Progenitor cell of endocrine pancreas (in vitro differentiated cells): ENCODE measurements at places on chromosomes 5 and 9. TPM values are rescaled to one million over a fixed set of nuclear protein-coding genes. Genes with fewer than 3 reads are reported as not detected.

CTXN3 gene
- total RNA-seq = not detected in 2 replicates

SMIM33 gene
- not detected in 2 replicates for total RNA-seq

SLC6A3 gene
- total RNA-seq = not detected in 2 replicates

DNA sequence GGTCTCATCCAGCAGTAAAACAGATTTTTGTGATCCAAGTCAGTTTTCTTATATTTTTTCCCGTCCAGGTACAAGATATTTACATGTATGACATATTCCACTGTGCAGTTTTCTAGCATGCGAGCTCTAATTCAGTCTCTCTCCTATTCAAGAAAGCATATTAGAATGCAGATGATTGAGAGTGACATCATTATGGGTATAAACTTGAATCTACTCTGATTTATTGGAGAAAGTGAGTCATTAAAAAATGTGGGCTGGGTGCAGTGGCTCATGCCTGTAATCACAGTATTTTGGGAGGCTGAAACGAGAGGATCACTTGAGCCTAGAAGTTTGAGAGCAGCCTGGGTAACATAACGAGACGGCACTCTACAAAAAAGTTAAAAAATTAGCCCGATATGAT, 6.2 kb downstream of the FER start:
- DNase-seq = no peak
- H3K4me3 ChIP-seq = no peak overlapping the region
- peaks cover 1% of the 10 kb centered on the region for H3K36me3 ChIP-seq
- peaks cover 3% of the 10 kb centered on the region for H3K4me1 ChIP-seq
- no peaks in the 10 kb centered on the region for H3K27me3 ChIP-seq

GRCh38 chr5:14572385-14572784, 9.2 kb upstream of the OTULINL start:
- H3K27me3 ChIP-seq = no peaks in the 10 kb centered on the region
- peaks cover 26% of the 10 kb centered on the region for H3K4me1 ChIP-seq
- DNase-seq = no peak
- H3K4me3 ChIP-seq = no peak overlapping the region
- no peak overlapping the region for H3K27ac ChIP-seq

GRCh38 chr9:105093685-105094084, 150.8 kb upstream of the SLC44A1 start:
- peaks cover 2% of the 10 kb centered on the region for H3K4me1 ChIP-seq
- no peak overlapping the region for H3K27ac ChIP-seq
- H3K4me3 ChIP-seq = no peak overlapping the region
- DNase-seq = no peak
- no peaks in the 10 kb centered on the region for H3K36me3 ChIP-seq

- no peaks in the 10 kb centered on the region for H3K27me3 ChIP-seq
- DNase-seq = peak; percentile 39
- peaks cover 30% of the 10 kb centered on the region for H3K4me1 ChIP-seq
- peak overlapping the region; percentile 91 for H3K4me3 ChIP-seq
These were observed 512 bp downstream of the PLK2 start for GRCh38 chr5:58459146-58460001.

GRCh38 chr9:132214027-132214622, 52.3 kb downstream of the NTNG2 start:
- H3K36me3 ChIP-seq = no peaks in the 10 kb centered on the region
- peak; percentile 22 for DNase-seq
- peak overlapping the region; percentile 59 for H3K27ac ChIP-seq
- H3K4me1 ChIP-seq = no peaks in the 10 kb centered on the region
- no peak overlapping the region for H3K4me3 ChIP-seq

DNA sequence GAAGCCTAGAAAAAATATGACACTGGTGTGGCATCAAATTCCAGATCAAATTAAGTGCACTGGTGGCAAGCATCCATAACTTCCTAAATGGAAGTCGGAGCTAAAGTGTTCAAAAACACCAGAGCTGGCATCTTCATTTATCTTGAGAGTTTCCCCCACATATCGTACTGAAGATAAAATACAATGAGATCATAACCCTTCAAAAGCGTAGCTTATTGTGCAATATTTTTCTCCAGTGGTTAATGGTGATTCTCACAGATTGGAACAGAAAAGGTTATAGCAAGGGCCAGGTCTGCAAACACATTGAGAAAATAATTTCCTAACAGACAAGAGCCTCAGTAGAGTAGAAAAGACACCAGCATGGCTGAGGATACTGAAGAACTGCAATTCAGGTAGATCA, 147.6 kb downstream of the SEMA5A start:
- no peaks in the 10 kb centered on the region for H3K27me3 ChIP-seq
- H3K36me3 ChIP-seq = no peaks in the 10 kb centered on the region
- H3K4me3 ChIP-seq = no peak overlapping the region
- no peak for DNase-seq

GRCh38 chr5:68710514-68710913, 383.3 kb upstream of the SLC30A5 start:
- no peaks in the 10 kb centered on the region for H3K4me1 ChIP-seq
- no peak for DNase-seq
- H3K27me3 ChIP-seq = no peaks in the 10 kb centered on the region
- H3K36me3 ChIP-seq = no peaks in the 10 kb centered on the region

GRCh38 chr5:71719063-71719964, at the start of gene CARTPT:
Gene CARTPT, plus strand, starts transcription at chr5:71719275. Its CDS starts 19 bp downstream, at chr5:71719294.
- H3K36me3 ChIP-seq = no peaks in the 10 kb centered on the region
- no peak within 1 kb of the TSS for H3K4me3 ChIP-seq
- peaks cover 10% of the 10 kb centered on the region for H3K4me1 ChIP-seq
- H3K27ac ChIP-seq = no peak within 1 kb of the TSS
- peak; percentile 62 for DNase-seq

GRCh38 chr9:71765693-71766092, 2.6 kb downstream of the CEMIP2 start:
- no peak overlapping the region for H3K27ac ChIP-seq
- H3K4me1 ChIP-seq = peaks cover 51% of the 10 kb centered on the region
- DNase-seq = no peak
- H3K4me3 ChIP-seq = no peak overlapping the region
- H3K36me3 ChIP-seq = no peaks in the 10 kb centered on the region

GRCh38 chr9:122406070-122406890, 35.5 kb downstream of the PTGS1 start:
- H3K27me3 ChIP-seq = peaks cover 23% of the 10 kb centered on the region
- no peak for DNase-seq
- H3K27ac ChIP-seq = no peak overlapping the region
- H3K4me1 ChIP-seq = no peaks in the 10 kb centered on the region

GRCh38 chr5:169097374-169098326, 203.3 kb downstream of the SLIT3 start:
- no peak overlapping the region for H3K27ac ChIP-seq
- H3K27me3 ChIP-seq = peaks cover 15% of the 10 kb centered on the region
- no peak overlapping the region for H3K4me3 ChIP-seq
- DNase-seq = no peak
